ENCODE measurements at places on chromosomes 11 and 22.

- DNase-seq, result peak; percentile 66
Measured at GRCh38 chr22:35023692-35024363, 42.1 kb upstream of the ISX start.

DNA sequence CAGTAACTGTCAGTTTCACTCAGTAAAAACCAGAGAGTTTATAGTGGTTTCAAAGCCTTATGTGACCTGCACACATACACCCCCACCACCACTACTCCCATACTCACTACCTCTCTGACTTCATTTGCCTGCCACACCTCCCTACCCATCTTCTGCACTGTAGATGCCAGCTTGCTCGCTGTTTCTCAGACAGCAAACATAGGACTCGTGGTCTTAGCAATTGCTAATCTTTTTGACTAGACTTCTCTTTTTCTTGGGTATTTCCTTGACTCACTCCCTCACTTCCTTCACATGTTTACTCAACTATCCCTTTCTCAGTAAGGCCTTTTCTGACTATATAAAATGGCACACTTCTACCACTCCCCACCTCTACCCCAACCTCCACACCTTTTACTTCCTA lies 27.8 kb downstream of the CEP295 start:
- no peak for DNase-seq

DNA sequence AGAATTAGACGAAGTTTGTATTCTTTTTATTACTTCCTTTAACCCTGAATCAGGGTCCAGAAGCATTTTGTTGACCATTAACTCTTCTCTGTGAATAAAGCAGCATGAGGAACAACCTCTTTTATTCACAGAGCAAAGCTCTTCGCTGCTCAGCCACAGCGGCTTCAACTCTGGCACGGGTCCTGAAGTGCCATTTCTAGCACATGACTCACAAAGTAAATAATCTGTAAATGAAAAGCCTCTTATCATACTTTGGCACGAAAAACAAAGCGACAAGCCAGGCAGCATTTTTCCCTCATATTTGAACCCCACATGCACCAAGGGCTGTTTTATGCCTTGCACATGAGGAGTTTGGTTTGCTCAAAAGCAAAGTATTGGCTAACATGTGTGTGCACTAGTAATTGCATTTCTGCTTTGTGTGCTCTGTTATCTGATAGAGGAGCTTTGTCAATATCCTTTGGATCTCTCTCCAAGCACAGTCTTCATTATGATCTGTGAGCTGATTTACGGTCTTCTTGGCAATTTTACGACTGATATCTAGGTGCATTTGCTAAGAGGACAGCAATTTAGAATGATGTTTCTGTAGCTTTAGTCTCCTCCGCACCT lies 33.0 kb upstream of the APOBEC3A start:
- DNase-seq, result peak; percentile 56

DNA sequence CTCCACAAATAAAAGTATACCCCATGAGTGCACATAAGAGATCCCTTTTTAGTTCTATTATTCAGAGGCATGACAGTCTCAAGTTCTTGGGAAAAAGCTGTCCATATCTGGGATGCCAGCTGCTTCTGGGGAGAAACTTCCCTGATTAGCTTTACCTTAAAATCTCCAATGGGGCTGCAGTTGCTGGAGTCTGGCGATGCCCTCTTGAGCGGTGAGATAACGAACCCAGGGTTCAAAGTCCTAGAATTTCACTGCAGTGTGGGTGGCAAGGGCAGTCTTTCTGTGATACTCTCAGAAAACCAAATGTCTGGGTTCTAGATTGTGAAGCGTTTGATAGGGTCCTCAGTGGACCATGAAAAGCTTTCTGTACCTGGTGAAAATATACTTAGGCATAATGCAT lies 7.4 kb upstream of the PRR33 start:
- DNase-seq, result no peak

GRCh38 chr11:64854534-64855502 lies 10.4 kb upstream of the CDC42BPG start:
- DNase-seq, result no peak

GRCh38 chr11:34795641-34796040 lies 120.5 kb downstream of the APIP start:
- DNase-seq, result no peak

Data from SK-MEL-5 (cell line).